ENCODE measurements at places on chromosomes 2 and 18.

GRCh38 chr2:14941151-14941631, 308.7 kb downstream of the LRATD1 start:
- DNase-seq = no peak

DNA sequence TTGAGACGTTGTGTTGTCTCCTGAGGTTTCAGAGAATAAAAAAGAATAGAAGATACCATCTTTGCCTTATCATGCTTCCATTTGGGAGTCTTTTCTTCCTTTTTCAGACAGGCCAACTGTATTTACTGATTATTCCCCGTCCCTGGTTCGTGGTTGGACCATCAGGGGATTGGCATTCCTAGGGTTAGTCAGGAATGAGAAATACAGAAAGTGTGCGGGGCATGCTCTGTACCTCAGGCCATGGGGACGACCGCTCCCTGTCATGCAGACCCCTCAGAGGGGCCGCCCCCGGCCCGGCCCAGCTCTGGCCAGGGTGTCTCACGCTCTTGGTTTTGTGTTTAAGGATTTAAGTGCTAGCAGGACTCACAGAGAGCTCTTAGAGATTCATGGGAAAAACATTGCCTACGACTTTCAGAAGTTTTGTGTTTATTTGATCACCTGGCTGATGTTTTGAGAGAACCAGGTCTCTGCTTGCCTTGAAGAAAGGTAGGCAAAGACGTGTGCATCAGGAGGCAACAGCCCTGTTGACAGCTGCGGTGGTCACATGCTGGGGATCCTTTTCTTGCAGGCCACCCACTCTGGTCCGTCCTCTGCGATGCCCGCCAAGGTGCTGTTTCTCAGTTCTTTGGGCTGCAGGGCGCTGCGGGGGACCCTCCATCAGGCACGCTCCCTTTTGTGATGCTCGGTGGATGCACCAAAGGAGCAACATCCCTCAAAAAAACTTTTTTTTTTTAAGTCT, 317.8 kb downstream of the AGAP1 start:
- no peak for DNase-seq

- no peak for DNase-seq
Observed at GRCh38 chr18:55265130-55265675, 305.9 kb upstream of the CCDC68 start.

GRCh38 chr2:32835148-32835547, 111.6 kb upstream of the LTBP1 start:
- DNase-seq = no peak

- no peak for DNase-seq
Observed at GRCh38 chr2:170423919-170424318, 246.0 kb downstream of the MYO3B start.

DNA sequence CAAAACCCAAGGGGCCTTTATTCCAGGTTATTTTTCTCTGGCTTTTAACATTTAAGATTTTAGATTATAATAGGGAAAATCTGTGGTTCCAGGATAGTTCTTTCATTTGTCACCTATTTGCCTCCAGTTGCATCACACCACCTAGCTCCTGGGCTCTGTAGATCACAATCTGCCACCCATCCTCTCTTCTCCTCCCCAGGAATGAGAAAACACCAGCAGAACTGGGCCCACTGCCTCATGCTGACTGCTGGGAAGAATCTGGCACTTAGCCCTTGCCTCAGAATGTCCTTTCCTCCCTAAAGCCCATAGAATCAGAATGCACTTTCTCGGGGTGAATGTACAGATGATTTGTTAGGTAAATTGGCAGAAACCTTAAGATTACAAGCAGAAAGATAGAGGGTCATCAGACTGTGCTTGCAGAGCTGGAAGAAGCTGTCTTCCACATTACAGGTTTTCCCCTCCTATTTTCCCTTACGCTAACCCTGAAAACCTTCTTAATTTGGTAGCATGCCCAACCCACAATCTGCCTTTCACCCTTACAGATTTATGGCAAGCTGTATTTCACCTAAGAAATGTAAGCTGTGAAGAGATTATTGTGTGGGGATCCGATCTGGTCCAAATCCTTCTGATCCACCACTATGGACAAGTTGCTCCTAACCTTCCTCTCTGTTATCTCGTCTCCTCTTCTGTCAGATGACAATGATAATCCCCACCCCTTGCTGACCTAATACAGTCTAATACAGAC, 72.6 kb downstream of the LRRC30 start:
- DNase-seq = no peak

DNA sequence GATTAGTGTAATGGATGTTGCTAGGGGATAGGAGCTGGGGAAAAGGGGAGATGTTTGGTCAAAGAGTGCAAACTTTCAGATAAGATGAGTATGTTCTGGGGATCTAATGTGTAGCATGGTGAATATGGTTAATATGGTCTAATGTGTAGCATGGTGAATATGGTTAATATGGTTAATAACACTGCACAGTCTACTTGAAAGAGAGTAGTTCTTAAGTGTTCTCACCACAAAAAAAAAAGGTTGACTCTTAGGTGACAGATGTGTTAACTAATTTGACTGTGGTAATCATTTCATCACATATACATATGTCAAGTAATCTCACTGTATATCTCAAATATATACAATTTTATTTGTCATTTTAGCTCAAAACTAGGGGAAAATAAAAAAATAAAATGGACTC, 121.3 kb upstream of the CD226 start:
- DNase-seq = no peak

- DNase-seq = no peak
Observed at GRCh38 chr18:74799542-74799941, 201.9 kb downstream of the ZNF407 start.
